ENCODE measurements at places on chromosomes 12 and 14.

- DNase-seq, result no peak
These were observed 143.6 kb downstream of the TMEM117 start for GRCh38 chr12:43979450-43979849.

- no peak for DNase-seq
These were observed 377.7 kb downstream of the SLC16A7 start for GRCh38 chr12:59973515-59973914.

- no peak for DNase-seq
These were observed 30.8 kb upstream of the PPP2R5C start for GRCh38 chr14:101730626-101731186.

DNA sequence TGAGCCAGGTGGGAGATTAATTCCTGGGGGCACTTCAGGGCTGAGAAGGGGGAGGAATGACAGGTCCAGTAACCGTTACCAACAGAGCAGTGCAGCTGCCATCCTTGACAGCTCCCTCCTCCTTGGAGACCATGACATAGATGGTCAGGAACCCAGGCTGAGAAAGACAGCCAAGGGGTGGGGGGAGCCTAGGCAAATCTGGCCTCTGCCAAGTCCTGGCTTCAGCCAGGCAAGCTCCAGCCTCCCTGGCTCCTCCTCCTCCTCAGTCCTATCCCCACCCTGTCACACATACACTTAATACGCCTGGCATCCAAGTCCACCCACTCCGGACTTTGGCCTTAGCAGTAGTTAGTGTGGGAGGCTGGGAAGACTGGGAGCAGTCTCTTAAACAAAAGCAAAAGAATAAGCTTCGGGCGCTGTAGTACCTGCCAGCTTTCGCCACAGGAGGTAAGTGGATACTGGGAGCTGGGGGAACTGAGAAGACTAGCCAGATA, at the start of gene RDH5:
RDH5 (plus strand) TSS at position 323 of the 494 bp plus-strand sequence. CDS start 792 bp downstream, outside the sequence.
- DNase-seq, result no peak

GRCh38 chr14:102516531-102517391, 7.2 kb upstream of the ANKRD9 start:
- DNase-seq, result peak; percentile 58

GRCh38 chr12:131711551-131712205, 788 bp downstream of the SFSWAP start:
- DNase-seq, result no peak

- DNase-seq, result no peak
These were observed 325.6 kb upstream of the TMEM132C start for GRCh38 chr12:127941332-127941731.

DNA sequence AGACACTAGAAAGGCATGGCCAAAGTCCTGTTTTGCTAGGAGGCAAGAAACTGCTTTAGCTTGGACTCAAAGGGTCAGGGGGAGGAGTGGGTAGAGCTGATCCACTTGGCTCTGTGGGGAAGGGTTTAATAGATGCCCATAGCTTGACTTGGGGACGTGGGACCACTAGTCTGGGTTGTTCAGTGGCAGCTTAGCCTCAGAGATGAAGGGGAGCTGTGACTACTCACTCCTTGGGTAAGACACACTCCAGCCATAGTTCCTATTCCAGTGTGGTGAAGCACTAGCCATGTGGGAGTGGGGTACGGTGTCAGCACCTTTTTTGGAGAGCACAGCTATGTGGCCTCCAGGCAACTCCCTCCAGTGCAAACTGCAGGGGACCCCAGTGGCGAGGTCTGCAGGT, 257.3 kb downstream of the TMEM121 start:
- no peak for DNase-seq

DNA sequence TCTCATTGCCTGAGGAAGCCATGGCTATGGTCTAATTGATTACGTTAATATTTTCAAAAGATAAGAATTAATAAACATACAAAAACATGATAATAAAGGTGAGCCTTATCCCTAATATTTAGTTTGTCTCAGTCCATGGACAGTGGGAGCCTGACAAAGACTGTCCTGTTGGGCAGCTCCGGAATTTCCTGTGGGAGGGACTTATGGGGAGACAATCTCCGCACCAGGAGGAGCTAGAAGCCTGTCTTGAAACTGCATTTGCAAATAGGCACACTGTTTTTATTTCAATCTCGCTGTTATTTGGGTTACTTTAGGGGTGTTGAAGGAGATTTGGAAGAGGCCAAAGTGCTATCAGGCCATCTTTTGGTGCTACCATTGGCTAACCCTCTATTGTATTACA, 50.8 kb upstream of the ZDHHC17 start:
- DNase-seq, result no peak

- no peak for DNase-seq
These were observed 53.9 kb upstream of the FICD start for GRCh38 chr12:108461058-108461660.

- no peak for DNase-seq
These were observed 13.1 kb downstream of the METAP2 start for GRCh38 chr12:95487024-95487423.

DNA sequence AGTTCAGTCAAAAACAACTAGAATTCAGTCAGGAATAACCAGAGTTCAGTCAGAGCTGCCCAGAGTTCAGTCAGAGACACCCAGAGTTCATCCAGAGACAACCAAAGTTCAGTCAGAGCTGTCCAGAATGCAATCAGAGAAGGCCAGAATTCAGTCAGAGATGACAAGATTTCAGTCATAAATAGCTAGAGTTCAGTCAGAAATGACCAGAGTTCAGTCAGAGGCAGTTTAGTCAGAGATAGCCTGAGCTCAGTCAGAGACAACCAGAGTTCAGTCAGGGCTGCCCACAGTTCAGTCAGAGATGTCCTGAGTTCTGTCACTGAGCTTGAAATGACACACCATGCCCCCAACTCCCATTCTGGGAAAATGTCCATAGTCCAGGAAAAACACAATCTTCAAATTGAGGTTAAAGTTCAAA, 1102.8 kb downstream of the BCL11B start:
- DNase-seq, result no peak

DNA sequence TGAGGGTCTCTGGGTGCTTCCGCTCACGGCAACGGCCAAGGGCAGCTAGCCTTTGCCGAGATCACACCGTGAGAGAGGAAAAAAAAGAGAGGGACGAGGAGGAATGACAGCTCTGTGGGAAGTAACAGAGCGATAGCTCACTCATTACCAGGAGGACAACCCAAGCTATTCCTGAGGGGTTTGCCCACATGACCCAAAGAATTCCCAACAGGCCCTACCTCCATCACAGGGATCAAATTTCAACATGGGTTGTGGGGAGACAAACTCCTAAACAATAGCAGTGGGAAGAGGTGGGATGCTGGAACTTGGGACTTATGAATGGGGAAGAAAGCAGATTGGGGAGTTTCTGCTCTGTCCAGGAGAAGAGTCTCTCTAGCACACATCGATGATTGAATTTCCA, 180.6 kb downstream of the LRRK2 start:
- DNase-seq, result no peak

GRCh38 chr12:4833524-4833923, 76.2 kb upstream of the KCNA1 start:
- DNase-seq, result no peak

- no peak for DNase-seq
These were observed 71.0 kb downstream of the SLC25A47 start for GRCh38 chr14:100393906-100394732.

- DNase-seq, result no peak
These were observed 11.2 kb upstream of the PNMA1 start for GRCh38 chr14:73725116-73726024.

GRCh38 chr12:130225347-130225746, 63.1 kb downstream of the FZD10 start:
- no peak for DNase-seq

DNA sequence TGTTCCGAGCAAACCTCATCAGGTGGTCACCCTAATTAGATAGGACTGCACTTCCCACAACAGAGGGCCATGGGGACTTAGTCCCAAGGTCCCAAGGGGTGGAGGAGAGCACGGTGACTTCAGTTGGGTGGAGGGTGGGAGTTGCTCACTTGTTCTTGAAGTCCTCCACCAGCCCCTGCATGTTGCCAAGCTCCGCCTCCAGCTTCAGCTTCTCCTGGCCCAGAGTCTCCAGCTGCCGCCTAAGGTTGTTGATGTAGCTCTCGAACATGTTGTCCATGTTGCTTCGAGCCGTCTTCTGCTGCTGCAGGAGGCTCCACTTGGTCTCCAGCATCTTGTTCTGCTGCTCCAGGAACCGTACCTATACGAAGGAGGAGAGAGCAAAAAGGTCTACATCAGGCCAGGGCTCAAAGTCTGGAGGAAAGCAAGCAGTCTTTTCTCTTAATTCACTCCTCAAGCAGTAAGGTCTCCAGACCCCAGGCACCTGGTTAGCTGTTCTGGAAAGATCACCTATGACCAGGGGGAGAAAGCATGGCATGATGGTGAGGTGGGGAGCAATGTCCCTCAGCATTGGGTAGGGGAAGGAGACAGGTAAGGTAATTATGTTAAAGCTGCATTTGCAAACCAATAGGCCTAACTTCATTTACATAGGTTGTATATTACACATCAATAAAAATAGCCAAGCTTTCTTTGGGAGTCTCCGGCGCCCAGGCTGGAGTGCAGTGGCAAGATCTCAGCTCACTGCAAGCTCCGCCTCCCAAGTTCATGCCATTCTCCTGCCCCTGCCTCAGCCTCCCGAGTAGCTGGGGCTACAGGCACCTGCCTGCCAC, 2.9 kb downstream of the KRT8 start:
- DNase-seq, result no peak

DNA sequence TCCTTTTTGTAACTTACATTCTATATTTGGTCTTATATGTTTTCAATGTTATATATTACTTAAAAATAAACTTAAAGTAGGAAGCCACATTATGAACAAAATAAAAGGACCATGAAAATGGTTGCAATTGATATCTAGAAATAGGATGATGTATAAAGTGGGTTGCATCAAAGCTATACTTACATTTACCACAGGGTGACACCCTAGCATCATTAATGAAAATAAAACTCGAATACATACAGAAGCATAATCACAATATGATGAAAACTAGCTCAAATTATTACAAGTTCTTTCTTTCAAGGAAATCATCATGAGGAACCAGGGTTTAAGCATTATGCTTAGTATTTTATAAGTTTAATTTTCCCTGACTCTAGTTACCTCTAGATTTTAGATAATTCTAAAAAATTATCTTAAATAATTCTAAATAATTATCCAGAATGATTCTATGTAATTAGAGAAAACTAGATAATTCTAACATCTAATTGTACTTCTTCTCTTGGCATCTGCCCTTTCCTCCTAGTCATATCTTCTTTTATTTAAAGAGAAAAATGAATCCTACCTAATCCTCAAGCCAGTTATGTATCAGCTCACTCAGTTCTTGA, 31.2 kb downstream of the TAS2R7 start:
- DNase-seq, result no peak

DNA sequence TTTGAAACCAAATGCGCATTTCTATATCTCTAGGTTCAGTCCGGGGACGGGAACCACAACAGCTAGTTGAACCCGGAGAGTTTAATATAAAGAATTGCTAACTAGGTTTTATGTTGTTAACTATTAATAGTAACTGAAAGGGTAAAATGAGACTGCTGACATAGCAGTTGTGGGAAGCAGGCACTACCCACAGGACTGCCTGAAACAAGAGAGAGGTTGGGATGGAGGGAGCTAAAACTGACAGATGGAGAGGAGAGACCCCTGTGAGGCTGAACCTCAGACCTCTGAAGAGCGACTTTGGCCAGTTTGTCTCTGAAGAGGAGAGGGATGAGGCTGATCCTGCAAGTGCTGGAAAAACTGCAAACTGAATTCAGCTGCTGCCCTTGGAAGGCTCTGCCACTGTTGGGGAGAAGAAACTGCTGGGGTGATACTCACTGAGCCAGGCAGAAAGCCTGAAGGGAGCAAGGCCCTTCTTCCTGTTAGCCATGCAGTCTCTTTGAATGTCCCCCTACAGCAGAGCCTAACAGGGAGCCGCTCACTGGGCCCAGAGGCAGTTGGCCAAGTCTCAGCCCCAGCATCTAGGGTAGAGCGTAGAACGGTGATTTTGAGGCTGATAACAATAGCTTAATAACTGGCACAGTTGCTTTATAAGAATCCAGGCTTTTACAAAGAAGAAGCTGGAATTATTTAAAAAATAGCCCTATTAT, 172.2 kb downstream of the NPAS3 start:
- DNase-seq, result no peak

DNA sequence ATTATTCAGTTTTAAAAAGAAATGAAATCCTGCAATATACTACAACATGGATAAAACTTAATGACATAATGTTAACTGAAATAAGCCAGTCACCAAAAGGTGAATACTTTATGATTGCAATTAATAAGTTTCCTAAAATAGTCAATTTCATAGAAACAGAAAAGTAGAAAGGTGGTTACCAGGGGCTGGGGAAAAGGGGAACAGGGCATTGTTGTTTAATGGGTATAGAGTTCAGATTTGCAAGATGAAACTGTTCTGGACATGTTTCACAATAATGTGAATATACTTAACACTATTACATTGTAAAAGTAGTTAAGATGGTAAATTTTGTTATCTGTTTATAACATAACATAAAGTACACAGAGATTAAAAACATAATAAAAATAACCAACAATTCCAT, 550.9 kb downstream of the CCER1 start:
- no peak for DNase-seq

GRCh38 chr14:102659797-102660196, 67.3 kb downstream of the RCOR1 start:
- DNase-seq, result no peak

DNA sequence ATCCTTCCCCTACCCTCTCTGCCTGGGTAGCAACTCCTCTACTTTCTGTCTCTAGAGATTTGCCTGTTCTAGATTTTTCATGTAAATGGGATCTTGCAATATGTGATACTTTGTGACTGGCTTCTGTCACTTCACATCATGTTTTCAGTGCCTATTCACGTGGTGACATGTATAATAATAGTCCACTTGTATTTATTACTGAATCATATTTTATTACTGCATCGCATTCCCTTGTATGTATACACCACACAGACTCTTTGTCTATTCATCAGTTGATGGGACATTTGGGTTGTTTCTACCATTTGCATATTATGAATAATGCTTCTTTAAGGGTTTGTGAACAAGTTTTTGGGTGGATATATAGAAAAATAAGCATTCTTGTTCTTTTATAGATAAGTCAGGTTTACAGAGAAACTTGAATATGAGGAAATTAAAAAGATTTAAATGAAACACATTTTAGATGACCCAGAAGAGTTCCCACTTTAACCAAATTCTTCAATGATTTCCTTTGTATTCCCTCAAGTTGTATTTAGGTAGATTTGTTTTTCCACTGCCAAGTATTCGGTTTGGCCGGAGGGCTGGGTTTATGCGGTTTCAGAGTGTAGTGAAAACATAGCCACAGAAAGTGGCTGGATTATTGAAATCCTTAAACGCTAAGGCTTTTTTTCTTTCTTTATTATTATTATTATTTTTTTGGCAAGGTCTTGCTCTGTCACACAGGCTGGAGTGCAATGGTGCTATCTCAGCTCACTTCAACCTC, 178.7 kb upstream of the TMTC1 start:
- no peak for DNase-seq

DNA sequence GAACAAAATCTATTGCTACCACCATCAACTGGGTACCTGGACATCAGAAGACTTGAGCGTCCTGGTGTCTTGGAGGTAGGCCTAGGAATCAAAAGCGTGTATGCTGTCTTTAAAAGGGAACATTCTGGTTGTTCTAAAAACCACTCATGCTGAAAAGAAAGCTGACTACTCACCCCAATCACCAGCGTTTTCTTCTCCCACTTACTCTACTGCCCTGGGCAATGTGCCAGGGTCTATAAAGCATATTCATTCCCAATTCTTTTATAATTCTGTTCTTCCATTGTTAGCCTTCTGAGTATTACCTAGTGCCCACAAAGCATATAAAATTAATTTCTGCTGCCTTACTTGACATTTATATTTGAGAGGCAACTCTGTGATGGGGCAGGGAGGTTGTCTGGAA, 133.4 kb downstream of the KCNA5 start:
- no peak for DNase-seq
